Pons (tissue), 1 donor: ENCODE measurements at places on chromosomes 4 and X.

- DNase-seq: no peak
These were observed 265.5 kb downstream of the PPP3CA start for GRCh38 chr4:101081695-101082369.

DNA sequence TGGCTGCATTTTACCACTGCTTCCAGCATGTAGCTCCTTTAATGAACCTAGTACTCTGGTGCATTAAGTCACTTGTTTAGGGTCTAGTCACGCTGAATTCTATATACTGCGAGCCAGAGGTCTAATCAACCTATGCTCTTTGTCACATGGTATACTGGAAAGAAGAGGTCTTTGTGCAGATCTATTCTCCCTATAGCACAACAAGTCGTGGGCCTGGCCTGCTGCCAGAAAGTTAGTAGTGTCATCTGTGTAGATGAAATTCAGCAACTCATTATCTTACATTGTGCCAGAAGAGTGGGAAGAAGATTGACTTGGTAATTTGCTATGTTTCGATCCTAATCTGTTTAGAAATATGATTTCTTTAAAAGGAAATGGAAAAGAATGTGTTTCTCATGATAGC, 80.8 kb downstream of the AWAT2 start:
- DNase-seq: peak; percentile 1

DNA sequence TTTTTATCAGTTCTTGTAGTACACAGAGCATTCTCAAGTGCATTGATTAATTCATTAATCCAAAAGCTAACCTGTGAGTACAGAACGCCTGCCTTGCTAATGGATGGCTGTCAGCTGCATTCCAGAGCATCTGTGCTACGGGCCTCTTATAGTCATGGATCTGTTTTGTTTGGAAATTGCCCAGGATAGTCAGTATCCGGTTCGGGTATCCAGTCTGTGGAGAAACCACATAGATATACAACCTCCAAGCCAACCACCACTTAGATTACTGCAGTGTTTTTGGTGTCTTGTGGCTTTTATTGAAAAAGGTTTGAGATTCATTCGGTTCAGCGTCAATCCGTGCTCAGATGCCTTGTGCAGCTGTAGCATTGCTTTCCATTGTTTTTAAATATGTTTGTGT, 4.0 kb downstream of the LAP3 start:
- no peak for DNase-seq

DNA sequence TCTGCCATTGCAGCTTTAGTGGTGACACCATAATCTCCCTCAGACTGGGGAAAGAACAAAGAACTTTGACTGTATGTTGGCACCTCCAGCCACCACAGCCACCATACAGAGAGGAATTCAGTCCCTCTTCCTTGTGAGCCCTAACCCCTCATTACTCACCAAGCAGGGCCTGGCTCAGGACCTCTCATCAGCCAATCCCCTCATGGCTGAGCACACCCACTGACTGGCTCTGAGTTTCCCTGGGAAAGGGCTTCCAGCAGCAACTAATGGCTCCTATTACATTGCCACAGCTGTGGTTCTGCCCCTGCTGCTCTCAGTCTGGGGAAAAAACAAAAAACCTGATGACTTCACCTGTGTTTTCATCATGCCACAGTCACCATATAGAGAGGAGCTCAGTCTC, 1482.6 kb downstream of the FAM133A start:
- DNase-seq: no peak

DNA sequence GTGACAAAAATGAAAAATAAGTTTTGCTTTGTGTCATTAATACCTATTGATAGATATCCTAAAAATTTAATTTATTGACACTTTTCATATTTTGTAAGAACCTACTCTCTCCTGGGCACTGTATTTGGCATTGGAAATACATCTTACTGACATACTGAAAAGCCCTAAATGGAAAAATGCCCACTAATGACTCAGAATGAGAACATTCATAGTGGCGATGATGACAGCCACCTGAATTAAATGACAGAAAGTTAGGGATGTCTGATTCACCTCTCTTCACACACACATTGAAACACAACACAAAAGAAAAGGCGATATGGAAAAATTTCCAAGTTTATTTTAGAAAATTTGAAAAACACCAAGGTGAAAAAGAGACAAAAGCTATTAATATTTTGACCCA, 992.3 kb downstream of the STPG2 start:
- DNase-seq: no peak

DNA sequence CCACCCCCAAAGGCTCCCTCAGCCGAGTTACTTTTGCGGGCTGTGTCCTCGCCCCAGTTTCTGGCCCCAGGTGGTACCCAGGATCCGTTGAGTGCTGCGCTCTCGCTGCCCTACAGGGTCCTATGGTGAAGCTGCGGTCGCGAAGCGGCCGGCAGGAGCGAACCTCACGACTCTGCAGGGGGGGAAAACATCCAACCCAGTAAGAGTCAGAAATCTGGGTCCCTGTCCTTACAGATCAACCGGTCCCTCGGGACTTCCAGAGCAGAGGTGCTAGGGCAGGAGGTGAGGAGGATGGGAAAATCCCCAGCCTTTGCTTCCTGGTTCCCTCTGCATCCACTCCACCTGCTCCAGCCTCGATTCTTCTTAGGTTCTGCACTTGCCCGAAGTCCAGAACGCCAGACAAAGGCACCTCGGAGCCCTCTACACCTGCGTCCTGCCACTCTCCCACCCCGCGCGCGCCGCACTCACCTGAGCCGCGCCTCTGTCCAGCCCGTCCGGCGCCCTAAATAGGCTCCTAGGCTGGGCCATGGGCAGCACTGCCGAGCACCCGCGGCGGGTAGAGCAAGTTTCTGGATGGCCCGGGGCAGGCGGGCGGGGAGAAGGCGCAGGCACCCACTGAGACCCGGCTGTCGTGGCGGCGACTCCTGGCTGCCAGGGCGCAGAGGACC, at the start of gene HS3ST1:
HS3ST1 (minus strand) TSS at position 664 of the 668 bp plus-strand sequence. CDS start 28,889 bp downstream, outside the sequence.
- DNase-seq: no peak

- DNase-seq: no peak
These were observed 275.5 kb downstream of the BCOR start for GRCh38 chrX:39822133-39822748.

DNA sequence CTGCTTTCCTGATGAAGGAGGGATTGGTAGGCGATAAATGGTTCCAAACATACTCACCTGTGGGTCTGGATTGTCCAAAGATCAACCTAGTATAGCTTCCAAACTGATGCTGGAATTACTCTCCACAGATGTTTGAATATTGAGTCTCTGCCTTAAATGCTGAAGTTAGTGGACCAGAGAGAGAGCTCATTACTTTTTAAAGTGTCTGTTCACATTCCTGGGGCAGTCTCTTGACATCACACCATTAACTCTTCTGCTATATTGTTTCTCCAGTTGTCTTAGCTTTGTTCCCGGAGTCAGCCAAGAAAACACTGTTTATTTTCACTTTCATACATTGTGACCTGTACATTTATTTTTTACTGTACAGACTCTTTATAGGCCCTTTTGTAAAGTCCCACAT, 35.4 kb downstream of the ARHGEF38 start:
- DNase-seq: no peak
